Fibroblast of gingiva (primary cell): ENCODE measurements at places on chromosomes 16 and 17.

GRCh38 chr17:67602974-67603373 is 114.8 kb upstream of the NOL11 start:
- peak; percentile 34 for DNase-seq

- peak; percentile 24 for DNase-seq
Observed at GRCh38 chr17:1275962-1276736, 3.3 kb upstream of the TRARG1 start.

GRCh38 chr16:85567101-85567866 is 45.8 kb upstream of the GSE1 start:
- DNase-seq: no peak

- peak; percentile 66 for DNase-seq
Observed at GRCh38 chr16:88194397-88195268, 188.1 kb upstream of the ZNF469 start.

DNA sequence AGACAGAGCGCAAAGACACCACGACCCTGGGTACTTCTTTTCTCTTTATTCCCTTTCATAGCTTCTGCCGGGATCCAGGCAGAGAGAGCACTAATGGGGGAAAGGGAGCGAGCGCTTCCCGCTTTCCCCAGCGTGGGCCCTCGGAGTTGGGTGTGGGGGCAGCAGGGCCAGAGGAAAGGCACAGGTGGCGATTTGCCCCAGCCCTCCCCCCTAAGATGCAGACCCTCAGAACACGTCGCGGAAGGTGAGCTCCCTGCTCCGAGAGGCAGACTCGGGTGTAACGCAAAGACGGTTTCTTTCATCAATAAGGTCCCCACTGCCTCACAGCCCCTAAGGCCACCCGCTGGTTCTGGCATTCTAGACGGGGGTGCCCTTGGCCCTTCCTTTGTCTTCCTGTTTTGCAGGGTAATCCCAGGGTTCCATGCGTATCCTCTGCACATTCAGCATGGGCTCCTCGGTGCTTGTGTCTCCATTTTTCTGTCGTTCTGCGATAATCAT is 570 bp upstream of the NME3 start:
- DNase-seq: no peak

GRCh38 chr16:8887431-8887765 is 5.2 kb downstream of the LITAFD start:
- no peak for DNase-seq
